Fibroblast of skin of right biceps (primary cell): ENCODE measurements at places on chromosomes 3 and 15.
A peak's percentile ranks its signal among the peaks of the same experiment; 100 is the strongest.

GRCh38 chr3:30256474-30256873 lies 349.9 kb upstream of the TGFBR2 start:
- peak; percentile 77 for DNase-seq

GRCh38 chr3:72679540-72680198 lies 168.6 kb downstream of the SHQ1 start:
- DNase-seq = peak; percentile 89

GRCh38 chr3:152243301-152243711 lies 25.4 kb upstream of the MBNL1 start:
- no peak for DNase-seq

DNA sequence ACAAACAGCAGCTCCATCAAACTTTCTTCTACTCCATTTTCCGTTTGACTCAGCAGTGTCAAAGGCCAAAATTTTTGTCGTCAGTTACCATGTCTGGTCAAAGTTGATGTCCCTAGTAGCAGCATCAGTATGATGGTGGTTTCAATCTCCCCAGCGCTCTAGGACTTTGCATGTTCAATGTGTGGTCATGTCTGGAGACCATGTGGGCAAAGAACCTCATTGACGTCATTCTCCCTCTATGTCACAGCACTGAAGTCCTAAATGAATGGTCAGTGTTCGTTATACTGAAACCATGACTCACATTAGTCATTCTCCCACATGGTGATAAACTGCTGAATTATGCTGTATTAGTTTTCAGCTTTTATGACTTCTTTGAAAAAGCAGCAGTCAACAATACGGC lies 23.2 kb downstream of the SHC4 start:
- DNase-seq = peak; percentile 96

DNA sequence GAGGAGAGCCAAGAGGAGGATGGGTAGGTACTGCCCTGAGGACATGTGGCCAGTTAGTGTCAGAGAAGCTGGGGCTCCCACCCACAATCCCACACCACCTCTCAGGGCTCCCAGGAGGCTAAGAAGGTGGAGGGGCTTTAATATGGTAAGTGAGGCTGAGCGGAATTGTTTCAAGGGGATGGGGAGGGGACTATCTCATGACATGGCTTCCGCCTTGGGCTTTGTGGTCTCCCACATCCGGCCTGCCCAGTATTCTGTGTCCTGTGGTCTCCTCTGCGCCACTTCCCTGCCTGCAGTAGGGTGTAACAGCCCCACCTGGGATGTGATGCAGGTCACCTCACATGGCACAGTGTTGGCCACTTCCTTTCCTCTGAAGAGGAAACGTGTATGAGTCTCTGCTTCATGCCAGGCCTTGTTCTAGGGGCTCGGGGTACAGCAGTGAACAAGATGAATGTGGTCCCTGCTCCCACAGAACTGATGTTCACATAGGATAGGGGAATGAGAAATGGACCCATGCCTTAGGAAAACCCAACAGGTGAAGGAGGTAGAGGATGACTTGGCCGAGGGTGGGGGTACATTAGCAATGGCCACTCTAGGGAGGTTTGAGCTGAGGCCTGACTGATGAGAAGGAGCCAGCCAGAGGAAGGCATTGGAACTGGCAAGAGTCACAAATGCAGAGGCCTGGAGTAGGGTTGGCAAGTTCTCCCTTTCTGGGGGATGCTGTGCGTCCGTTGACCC lies 3.2 kb downstream of the NEIL1 start:
- no peak for DNase-seq

DNA sequence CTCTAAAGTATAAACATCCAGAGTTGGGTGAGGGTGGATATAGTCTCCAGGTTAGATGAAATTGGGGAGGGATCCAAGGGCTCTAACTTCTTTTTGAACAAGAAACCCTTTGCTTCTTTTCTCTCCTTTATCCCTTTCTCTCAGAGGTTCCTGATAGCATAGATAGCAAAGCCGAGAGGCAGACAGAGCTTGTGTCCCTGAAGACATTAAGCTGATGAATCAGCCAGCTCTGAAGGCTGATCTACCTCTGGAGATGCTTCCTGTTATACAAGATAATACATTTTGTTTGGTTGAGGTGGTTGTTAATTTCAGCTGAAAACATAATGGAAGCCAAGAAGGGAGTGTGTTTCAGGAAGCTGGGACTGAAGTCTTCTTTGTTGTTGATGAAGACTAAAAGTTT lies 193.2 kb downstream of the PDCD6IP start:
- DNase-seq = peak; percentile 29

- DNase-seq = no peak
These were observed 254.5 kb upstream of the CFAP20DC start for GRCh38 chr3:59304296-59304695.

- DNase-seq = peak; percentile 43
These were observed 162.5 kb upstream of the CHRNA7 start for GRCh38 chr15:31867536-31868442.

DNA sequence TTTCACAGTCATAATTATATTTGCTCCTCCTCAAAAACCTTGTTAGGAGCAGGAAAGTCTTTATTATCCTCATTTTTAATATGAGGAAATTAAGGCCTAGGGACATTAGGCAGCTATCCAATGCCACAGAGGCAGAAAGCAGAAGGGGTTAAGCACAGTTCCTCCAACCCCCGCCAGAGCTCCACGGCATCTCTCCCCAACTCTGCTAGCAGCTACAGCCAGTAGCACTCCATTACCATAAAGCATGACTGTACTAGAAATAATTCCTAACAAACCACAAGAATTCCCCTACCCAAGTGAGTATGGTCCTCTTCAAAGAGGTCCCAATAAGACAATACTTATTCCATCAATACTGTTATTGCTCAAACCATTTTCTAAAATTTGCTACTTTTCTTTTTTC lies 9.8 kb downstream of the HEG1 start:
- DNase-seq = peak; percentile 91

DNA sequence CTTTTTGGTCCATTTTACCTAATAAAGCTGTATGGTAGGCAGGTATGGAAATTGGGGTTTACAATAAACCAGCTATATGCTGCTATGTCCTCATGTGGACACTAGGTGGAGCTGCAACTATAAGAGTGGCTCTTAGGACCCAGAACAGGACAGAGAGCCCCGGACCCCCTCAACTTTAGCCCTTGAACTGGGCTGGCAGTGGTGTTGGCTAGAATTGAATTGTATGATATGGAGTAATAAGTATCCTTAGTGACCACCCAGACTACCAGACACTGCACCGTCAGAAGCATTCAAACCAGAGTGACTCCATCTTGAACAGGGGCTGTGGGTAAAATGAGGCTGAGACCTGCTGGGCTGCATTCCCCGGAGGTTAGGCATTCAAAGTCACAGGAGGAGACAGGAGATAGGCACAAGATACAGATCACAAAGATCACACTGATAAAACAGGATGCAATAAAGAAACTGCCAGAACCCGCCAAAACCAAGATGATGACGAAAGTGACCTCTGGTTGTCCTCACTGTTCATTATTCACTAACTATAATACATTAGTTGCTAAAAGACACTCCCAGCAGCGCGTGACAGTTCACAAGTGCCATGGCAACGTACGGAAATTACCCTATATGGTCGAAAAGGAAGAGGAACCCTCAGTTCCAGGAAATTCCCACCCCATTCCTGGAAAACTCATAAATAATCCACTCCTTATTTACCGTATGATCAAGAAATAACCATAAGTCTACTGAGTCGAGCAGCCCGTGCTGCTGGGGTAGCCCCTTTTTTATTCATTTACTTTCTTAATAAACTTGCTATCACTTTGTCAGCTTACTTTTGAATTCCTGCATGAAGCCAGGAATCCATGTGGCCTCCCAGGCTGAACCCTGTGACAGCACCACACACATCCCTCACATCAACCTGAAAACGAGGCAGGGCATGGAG lies 68.7 kb upstream of the BLM start:
- DNase-seq = peak; percentile 86

- DNase-seq = no peak
These were observed 355.7 kb upstream of the TBL1XR1 start for GRCh38 chr3:177553012-177553411.

DNA sequence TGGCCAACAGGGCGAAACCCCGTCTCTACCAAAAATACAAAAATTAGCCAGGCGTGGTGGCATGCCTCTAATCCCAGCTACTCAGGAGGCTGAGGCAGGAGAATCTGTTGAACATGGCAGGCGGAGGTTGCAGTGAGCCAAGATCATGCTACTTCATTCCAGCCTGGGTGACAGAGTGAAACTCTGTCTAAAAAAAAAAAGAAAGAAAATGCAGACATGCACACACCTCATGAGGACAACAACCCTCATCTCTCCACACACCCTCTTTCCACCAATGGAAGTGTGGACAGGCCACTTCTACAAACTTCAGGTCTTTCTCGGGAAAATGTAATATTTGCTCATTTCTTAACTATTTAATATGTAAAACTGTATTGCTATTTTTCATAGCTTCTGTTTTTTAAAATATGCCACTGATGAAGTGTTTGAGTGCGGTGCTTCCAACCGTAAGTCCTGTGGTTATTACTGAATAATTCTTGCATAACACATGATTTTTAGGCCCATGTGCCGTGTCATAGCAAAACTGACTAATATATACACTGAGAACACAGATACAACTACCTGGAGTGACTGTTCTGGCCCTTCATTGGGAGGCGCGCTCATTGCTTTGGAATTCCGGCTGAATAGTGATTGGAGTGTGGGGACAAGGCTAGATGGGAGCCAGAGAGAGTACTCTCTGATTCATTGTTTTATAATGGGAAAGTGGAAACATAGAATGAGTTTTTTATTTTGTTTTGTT lies 23.1 kb downstream of the LRRC31 start:
- peak; percentile 93 for DNase-seq

DNA sequence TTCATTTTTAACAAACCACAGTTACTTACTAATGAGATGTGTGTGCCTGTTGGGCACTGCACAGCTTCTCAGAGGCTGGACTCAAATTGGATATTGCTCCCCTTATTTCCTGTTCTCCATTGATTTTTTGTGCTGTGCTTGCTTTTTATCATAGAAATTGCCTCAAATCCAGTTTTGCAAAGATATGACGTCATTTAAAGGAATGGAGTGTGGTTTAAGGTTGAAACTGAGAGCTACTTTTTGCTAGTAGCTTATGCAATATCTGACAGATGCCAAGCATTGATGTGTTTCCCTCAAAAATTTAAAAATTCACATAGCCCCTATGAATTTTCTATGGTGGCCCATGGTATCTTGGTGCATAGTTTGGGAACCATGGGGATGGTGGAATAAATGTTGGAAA lies 67.7 kb upstream of the ROPN1 start:
- DNase-seq = peak; percentile 74

DNA sequence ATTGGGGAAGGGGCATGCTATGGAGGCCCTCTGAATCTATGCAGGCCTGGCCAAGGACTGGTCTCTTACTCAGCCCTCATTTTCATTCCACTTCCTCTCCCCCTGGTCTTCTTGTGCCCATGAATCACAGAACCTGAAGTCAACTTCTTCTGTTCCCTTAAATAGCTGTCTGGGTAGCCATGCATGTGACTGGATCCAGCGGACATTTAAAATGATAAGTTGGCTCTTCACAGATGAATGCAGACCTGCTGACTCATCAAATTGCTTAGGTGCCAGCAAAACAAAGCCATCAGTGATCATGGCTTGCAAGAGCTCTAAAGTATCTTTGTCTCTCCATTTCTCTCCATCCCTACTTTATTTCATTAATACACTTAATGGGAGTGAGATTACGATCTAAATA lies 90.1 kb upstream of the CADPS start:
- DNase-seq = peak; percentile 44

DNA sequence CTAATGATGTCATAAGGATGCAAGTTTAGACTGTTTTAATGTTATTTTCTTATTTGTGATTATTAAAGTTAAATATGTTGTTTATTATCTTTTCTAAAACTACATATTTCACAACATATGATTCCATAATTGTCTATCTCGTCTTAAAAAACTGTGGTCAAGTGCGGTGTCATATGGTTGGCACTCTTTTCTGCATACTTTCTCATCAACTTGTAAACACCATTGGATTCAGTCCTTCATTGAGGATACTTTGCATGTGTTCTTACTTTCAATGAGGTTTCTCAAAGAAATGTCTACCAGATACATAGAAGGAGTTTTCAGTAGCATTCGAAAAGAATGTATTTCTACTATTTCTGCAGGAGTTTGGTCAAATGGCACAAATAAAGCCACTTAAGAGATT lies 22.0 kb upstream of the ALPK3 start:
- DNase-seq = no peak

DNA sequence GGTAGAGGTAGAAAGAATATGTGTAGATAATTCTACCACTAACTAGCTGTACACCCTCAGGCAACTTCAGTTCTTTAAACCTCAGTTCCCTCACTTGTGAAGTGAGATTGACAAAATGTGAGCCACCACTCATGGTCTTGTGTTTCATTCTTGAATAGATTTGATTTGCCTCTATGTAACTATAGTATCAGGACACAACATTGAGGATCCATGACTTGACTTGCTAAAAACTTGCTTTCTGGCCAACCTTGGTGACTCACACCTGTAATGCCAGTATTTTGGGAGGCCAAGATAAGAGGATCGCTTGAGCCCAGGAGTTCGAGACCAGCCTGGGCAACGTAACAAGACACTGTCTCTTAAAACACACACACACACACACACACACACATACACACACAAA lies 115.8 kb upstream of the FLNB start:
- peak; percentile 42 for DNase-seq

DNA sequence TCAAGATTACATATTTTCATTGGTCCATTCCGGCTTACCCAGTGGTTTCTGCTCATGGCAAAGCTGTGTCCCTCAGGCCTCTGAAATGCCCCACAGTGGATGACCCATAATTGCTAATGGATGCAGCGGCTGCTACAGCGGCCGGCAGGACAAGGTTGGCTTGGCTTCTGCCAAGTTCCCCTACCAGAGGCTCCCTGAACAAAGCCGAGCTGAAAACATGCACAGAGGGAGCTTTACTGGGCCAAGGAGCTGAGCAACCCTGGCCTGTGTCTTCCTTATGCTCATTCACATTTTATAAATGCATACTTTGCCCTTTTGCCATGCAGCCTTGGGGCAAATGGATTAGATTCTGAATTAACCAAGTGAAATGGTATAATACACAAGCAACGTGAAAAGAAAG lies 150.5 kb downstream of the NTRK3 start:
- no peak for DNase-seq

DNA sequence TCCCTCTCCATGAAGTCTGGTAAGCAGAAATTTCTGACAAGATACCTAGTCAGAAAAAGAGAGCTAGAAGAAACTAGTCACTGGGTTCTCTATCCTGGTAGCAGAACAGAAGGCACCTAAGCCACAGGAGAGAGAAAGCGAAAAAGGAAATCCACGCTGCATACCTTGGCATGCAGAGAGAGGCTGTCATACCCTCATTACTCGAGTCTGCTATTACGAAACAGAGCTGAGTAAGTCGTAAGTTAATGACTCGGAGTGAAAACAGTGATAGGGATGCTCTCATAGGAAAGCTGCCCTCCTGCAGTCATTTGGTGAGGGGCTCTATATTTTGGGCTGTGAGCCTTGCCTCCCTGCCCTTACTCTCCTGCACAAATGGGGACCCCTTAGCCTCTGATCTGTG lies 16.2 kb downstream of the CLRN1 start:
- DNase-seq = peak; percentile 64
